Neural crest cell (in vitro differentiated cells): ENCODE measurements at places on chromosomes 11 and 22. TPM values are rescaled to one million over a fixed set of nuclear protein-coding genes. Genes with fewer than 3 reads are reported as not detected.

The FAM181B gene
- total RNA-seq = 5.3 and 5.5 TPM in 2 replicates

The PDE2A gene
- 2.0 and 3.0 TPM in 2 replicates for total RNA-seq

GRCh38 chr22:27866135-27867084, 52.6 kb downstream of the PITPNB start:
- H3K4me3 ChIP-seq = no peak overlapping the region
- no peak for DNase-seq
- H3K36me3 ChIP-seq = peaks cover 1% of the 10 kb centered on the region
- H3K4me1 ChIP-seq = peaks cover 18% of the 10 kb centered on the region

The MYO7A gene
- 2.1 and 2.5 TPM in 2 replicates for total RNA-seq

The NAALADL1 gene
- total RNA-seq = 0.30 and 0.35 TPM in 2 replicates
